DND-41 (cell line): ENCODE measurements at places on chromosomes 5 and 9.

DNA sequence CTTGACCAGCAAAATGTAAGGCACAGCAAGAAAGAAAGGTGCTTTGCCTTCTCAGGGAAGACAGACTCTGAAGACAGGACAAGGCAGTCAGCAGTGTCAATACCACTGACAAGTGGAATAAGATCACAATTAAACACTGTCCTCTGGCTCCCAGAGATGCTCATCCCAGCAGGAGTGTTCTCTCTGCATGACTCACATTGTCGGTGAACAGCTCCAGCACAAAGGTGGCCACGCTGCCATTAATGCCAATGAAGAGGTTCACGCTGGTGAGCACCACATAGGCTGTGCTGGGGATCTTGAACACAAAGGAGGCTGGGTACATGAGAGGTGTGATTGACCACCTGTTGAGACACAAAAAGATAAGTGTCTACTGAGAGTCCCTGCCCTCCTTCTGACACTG lies 31.9 kb downstream of the NIPSNAP3B start:
- no peak for DNase-seq

GRCh38 chr5:60402161-60402785 lies 297.7 kb downstream of the DEPDC1B start:
- no peak for DNase-seq

GRCh38 chr5:78003919-78004318 lies 227.8 kb upstream of the TBCA start:
- no peak for DNase-seq

GRCh38 chr9:72494051-72494450 lies 27.4 kb upstream of the TMC1 start:
- no peak for DNase-seq
